ENCODE measurements at places on chromosomes 4 and X.

DNA sequence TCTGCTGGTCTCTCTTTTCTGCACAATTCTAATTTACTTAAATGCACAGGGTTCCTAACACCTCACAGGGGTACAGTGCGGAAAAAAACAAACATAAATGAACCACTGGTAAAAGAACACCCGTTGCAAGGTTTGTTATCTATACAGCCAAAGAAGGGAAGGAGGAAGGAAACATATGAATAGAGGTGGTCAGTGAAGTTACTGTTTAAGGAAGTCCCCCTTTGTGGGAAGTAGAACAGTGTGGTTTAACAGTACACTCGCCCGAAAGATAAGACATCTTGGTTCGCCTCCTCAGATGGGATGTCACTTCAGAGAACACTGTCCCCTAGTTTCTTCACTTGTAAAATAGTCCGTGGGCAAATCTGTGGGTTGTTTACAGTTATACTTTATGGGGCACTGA, 57.5 kb downstream of the TEC start:
- DNase-seq, result no peak

DNA sequence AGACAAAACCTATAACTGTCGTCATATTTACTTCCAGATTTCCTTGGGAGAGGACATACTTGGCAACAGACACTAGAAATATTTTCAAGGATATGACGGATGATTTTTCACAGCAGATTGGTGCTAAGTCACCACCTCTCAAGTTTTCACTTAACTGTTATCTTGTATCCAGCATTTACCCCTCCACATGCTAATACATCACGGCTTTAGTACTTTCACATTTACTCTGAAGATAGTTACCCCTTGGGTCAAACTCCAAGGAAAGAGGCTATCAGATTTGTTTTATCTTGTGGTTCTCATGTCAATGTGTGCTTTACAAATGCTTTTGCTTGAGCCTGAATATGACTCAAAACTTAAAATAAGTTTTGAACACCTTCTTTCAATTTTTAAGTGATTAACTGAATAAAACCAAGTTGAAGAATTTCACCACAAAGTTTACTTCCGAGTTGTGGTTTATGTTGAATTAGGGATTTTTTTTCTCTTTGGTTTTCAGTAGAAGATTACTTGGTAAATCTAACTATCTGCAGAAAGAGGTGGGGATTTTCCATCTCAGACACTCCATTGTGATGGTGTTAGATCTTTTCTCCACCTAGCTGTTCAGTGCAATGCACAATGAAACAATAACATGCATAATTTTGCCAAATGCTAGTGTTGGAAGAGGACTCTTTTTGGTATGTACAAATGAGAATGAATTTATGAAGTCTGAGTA, 75.4 kb upstream of the FAT1 start:
- no peak for DNase-seq

GRCh38 chr4:139085141-139085540, 69.6 kb downstream of the NOCT start:
- no peak for DNase-seq

- DNase-seq, result no peak
These were observed 7.9 kb downstream of the FAM13A start for GRCh38 chr4:89048906-89049601.

GRCh38 chr4:151785484-151786157, 24.8 kb upstream of the GATB start:
- DNase-seq, result no peak

- DNase-seq, result no peak
These were observed 329.4 kb downstream of the PDGFC start for GRCh38 chr4:156642161-156642560.

DNA sequence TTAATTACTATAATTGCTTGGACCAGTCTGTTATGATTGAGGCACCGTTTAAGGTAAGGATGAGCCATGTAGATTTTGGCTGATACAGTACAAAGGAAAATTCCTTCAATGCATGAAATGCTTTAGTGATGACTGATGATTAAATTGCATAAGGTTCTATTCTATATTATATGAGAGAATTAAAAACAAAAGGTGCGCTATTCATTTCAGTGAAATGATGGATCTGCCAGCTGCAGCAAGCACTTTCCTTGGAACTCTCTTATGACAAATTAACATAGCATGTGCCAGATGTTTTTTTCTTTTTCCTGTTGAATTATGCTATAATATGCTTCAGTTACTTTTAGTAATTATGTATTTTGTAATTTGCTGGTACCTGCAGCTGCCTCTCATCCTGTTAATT, 98.5 kb downstream of the JADE1 start:
- DNase-seq, result peak; percentile 5

DNA sequence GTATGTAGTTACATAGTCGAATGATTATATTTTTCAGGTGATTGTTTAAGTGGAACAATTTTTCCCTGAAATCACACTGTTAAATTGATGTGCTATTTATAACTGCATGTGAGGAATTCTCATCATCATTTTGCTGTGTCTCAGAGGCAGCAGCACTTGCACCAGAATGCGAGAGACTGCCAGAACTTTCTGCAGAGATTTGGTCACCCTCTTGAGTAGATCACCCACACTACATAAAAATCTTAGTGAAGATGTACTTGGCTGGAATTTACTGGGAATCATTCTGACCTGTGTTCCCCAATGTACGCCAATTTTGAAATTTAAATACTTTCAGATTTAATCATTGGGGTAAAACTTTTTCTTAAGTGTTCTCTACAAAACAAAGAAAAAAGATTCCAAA, 5.4 kb downstream of the UGT2B4 start:
- DNase-seq, result no peak

- DNase-seq, result no peak
These were observed 14.2 kb downstream of the CXCR3 start for GRCh38 chrX:71604141-71604540.

DNA sequence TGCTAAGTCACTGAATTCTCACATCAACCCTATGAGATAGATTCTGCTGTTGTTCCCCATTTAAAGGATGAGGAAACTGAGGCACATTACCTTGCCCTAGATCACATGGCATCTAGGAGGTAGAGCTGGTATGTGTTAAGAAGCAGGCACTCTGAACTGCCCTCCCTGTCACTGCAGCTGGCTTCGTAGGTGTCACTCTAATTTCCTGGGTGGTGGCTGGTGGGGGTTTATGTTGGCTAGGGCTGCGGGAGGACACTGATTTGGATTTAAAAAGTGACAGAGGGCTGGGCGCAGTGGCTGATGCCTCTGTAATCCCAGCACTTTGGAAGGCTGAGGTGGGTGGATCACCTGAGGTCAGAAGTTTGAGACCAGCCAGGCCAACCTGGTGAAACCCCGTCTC, 93.0 kb downstream of the ARHGAP10 start:
- no peak for DNase-seq

- no peak for DNase-seq
These were observed 67.0 kb downstream of the AASDH start for GRCh38 chr4:56320293-56320692.

- DNase-seq, result no peak
These were observed 3.9 kb downstream of the MAD2L1 start for GRCh38 chr4:120062663-120063195.

DNA sequence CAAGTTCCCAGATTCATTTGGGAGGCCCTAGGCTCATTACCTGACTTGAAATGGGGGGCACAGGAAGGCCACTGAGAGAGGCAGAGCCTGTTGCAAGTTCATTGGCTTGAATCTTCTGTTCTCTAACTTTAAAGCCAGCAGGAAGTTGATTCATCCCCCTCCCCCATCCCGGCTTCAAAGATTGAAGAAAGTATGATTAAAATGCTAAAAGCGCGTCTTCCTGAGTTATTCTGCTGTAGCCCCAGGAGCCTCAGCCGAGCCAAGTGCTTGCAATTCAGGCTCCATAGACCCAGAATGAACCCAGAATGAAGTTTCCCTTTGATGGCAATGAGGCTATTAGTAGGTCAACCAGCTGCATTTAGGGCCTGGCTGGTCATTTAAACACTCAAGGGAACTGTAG, 14.7 kb downstream of the CHST7 start:
- no peak for DNase-seq

- DNase-seq, result no peak
These were observed 280.5 kb downstream of the TLL1 start for GRCh38 chr4:166153548-166153947.

DNA sequence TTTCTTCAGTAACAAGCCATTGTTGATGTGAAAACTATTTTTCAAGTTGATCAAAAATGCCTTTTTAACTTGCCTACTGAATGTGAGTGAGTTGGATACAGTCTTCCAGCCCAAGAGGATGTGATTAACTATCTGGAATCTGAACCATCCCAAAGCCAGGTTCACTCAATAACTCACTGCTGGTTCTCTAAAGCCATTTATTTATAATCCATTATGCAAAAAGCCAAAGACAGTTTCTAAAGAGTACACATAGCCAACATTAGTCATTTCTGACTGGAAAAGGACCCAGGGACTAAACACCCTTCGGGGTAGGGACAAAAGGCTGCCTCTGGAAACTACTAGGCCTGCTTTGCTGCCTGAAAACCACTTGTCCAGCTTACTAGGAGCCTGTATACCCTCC, 109.6 kb downstream of the SHROOM4 start:
- no peak for DNase-seq

- DNase-seq, result no peak
These were observed 714.2 kb upstream of the PCDH7 start for GRCh38 chr4:30005995-30006394.

DNA sequence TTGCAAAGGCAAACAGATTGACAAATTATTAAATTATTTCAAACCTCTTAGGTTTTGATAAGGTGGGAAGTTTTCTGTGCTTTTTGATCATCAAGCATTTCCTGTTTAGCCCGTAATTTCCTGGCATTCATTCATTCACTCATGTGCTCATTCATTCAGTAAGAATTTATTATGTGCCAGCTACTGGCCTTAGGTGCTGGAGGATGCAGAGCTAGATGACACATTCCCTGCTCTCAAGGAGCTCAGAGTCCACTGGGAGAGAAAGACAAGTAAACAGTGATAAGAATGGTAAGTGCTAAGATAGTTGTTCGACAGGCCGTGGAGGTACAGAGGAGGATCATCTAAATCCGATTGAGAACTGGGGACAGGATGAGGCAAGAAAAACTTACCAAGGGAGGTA, 153.0 kb downstream of the DCTD start:
- no peak for DNase-seq

DNA sequence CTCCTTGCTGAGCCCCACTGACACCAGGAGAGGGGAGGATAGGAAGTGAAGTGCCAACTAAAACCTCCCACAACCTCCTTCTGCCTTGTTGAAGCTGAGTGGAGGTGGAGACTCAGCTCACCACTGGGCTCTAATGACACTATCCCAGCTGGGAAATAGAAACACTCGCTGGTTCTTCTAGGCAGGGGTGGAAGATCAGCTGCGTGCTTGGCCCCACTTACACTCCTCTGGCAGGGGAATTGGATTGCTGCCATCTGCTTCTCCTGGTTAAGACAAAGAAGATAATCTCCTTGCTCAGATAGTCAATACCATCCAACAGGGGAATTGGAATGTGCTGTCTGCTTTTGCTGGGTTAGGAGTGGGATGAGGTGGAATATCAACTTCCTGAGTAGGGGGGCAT, 392.5 kb downstream of the ZNF674 start:
- no peak for DNase-seq

DNA sequence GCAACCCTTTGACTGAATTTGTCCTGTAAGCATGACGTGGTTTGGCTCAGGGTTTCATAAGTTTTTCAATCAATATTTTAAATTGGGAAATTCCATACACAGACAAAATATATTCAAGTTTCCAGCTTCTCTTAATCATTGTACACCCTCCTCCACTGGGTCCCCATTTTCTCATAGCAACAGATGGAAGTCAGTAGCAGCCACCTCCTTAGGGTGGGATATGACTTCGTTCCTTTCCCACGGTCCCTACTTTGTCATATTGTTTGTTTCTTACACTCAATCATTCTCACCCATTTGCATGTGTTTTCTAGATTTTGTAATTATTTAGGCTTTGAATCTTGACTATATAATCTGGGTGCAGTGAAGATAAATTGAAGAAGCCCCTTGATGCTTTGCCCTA, 664.5 kb upstream of the IGFBP7 start:
- DNase-seq, result no peak

DNA sequence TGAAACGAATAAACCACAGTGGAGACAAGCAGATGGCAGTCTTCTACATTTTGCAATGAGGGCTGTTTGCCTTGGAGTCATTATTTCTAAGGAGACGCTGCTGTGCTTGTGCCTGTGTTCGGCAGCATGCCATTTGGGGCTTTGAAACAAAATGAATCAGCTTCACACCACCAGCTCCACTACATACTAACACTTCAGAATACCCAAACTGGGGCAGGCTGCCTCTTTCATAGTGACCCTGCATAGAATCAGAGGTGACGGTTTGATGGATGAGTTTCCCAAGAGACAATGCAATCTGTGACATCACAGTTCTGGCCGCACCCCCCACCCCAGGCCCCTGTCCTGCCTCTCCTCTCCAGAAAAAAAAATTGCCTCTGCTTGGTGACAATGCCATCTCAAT, 57.1 kb upstream of the MID1 start:
- peak; percentile 76 for DNase-seq

DNA sequence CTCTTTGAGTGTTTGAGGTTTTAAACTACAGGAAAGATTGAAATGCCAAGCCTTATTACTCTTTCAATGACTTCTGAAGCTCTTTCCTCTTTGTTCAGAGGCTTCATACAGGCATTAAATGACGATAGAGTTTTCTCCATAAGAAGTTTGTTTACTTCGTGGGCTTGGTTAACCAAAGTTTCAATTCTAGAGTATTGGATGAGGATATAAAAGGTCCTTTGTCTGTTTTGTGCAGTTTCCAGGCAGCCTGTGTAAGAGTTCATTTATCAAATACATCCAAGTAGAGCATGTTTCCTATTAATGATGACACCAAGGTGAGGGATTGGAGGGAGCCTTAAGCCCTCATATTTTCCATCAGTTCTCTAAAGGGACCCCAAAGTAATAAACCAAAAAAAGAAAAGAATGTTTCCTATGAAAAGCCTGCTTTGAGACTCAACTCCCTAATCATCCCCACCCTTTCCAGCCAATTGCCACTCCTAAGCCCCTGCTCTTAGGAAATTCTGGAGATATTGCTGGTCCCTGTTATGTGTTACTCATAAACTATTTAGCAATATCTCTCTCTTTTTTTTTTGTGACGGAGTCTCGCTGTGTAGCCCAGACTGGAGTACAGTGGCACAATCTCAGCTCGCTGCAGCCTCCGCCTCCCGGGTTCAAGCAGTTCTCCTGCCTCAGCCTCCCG, 106.2 kb upstream of the IL13RA1 start:
- DNase-seq, result no peak

GRCh38 chr4:6226506-6226905, 26.2 kb upstream of the JAKMIP1 start:
- no peak for DNase-seq

DNA sequence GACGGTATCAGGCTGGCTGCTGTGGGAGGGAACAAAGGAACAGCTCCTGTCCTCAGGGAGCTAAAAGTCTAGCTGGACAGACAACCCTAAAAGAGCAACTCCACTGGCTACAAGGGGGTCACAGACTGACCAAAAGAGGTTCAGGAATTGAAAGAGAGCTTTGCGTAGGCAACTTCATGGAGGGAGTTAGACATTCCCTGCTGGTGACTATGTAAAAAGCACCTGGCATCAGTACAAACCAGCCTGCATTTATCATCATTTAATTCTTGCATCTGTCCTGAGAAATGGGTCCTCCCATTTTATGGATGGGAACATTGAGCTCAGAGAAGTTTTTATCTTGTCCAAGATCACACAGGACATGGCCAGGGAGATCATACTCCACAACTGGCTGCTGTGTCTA, 1.4 kb upstream of the LGI2 start:
- no peak for DNase-seq

GRCh38 chrX:118536204-118536603, 40.6 kb downstream of the DOCK11 start:
- DNase-seq, result no peak

All from NCI-H2171 treated with DMSO at 0.1 percent for 48 hours (cell line).